Spleen (tissue), 13 donors: ENCODE measurements at places on chromosomes 2 and 18.

DNA sequence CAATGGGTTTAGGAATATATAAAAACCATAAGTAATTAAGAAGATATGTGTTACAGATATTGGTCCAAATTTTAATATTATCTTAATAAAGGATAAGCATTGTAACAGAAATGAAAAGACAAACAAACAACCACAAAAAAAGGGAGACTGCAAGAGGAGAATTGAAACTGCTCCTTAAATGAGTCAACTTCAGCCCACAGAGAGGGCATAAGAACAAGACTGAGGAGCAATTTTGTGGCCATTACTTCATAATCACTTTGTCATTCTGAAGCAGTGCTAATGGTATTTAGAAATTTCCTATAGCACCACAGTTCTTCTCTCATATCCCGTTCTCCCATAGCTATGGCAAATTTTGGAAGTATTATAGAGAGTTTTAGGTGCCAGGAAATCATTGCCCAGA lies 193.2 kb upstream of the HNMT start:
- no peak for DNase-seq

DNA sequence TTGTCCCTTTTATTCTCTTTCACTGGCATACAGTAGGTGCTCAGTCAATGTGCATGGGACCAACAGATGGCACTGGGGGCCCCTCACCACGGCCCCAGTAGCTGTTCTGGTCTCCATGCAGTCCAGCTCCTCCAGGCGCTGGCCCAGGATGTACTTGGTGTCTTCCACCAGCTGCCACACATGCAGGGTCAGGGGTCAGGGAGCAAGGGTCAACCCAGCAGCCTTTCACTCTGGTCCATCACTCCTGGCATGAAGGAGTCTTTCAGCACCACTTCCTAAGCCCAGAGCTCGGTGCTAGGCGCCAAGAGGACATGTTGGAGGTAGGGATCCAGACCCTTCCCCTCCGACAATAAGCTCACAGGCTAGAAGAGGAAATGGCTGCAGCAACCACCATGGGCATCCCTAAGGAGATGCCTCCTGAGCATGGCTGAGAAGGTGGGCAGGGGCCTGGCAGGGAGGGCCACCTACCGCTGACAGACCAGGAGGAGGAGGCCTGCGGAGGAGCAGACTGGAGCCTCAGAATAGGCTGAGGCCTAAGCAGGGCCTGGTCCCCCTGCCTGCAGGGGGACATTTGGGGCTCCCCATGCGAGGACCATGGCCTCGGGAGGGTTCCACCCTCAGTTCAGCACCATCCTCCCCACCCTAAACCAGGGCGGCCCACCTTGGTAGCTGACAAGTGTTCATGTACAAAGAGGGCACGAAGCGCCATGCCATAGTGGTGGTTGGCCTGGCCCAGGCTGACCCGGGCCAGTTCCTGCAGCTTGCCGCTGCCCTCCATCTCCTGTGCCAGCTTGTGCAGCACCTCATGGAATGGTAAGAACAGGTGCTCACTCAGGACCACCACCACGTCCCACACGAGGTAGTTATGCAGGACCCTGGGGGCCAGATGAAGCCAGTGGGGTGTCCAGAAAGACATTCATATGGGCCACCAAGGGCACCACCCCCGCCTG lies 10.2 kb downstream of the ALPG start:
- DNase-seq: no peak

- no peak for DNase-seq
These were observed 131.3 kb downstream of the GFPT1 start for GRCh38 chr2:69255760-69256159.

DNA sequence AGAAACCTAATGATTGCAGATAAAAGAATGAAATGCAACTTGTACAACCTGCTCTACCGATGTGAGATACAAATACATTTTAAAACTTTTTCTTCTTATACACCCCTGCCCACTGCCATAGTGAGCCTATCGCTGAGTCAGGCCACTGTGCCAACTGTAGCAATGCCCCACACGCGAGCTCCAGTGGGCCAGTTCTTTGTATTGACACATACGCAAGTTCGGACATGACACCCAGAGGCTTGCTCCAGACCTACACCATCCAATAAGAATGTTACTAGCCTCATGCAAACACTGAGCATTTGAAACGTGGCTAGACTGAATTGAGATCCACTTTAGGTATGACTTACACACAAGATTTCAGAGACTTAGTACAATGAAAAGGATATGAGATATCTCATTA lies 340.1 kb downstream of the ARHGAP15 start:
- DNase-seq: no peak

DNA sequence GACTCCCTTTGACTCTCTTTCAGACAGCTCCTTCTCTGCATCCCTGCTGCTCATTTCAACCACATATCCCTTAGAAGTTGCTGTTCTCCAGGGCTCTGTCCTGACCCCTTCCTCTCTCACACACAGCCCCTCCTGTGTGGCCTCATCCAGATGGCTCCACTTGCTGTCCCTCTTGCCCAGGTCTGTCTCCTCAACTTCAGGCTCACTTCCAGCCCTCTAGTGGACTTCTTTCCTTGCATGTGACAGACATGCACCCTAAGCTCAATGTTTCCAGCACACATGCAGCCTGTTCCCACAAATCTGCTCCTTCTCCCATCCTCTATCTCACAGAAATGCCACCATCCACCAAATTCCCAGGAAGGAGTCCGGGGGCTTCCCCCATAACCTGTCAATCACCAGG lies 9.0 kb upstream of the MRPL19 start:
- DNase-seq: no peak
